ENCODE measurements at places on chromosomes 1 and 21.

- no peak for DNase-seq
Observed at GRCh38 chr1:63848733-63849132, 74.9 kb downstream of the ROR1 start.

- no peak for DNase-seq
Observed at GRCh38 chr1:110853135-110853534, 19.8 kb upstream of the CD53 start.

DNA sequence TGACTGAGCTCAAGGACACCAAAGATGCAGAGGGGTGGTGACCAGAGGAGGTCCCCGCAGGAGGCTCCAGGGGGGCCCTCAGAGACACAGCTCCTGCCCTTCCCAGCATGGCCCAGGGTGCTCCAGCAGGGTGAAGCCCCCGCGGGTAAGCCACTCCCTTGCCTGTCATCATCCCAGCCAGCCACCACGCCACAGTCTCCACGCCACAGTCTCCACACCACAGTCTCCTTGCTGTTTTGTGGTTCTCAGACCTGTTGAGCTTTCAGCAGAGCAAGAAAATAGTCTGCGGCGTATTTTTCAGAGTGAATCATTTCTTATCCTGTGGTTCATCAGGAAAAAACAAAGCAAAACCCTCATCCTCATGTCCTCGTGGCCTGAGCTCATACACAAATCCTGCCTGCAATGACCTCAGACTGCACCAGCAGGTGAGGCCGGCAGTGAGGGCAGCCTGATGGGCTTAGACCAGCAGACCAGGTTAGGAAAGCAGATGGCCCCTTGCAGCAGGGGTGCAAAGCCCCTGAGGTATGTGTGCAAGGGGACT is 25.7 kb upstream of the ABCG1 start:
- no peak for DNase-seq

DNA sequence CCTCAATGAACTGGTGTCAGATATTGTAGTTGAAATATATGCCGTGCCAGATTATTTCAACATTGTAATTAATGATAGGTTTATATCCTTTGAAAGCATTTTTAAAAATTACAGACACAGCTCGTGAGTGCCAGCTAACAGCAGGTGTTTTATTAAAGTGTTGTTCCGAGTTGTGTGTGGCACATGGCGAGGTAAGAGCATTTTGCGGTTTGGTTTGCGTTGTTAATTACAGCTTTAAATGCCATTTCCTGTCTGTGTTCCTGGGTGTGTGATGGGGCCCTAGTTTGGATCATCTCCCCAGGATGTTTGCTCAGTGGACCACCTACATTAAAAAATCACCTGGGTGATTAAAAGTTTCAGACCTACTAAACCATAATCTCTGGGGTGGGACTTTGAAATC is 97.4 kb downstream of the PRDM2 start:
- no peak for DNase-seq

DNA sequence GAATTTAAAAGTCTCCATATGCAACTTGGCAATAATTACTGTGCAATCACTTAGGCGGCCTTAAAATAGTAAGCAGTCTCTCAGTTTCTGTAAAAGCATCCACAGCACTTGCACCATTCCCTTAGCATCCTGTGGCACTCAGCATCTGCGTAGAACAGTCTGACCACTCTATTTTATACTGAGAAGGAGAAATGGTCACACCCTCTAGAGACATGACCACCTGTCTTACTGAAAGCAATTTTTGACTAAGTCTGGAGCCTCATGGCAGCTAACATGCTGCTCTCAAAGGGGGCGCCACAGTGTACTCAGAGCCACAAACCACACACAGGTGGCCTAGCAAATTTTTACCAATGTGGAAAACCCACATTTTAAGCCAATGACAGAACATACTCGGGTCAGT is 62.0 kb downstream of the KCNK1 start:
- no peak for DNase-seq

All from suppressor macrophage (primary cell).